ENCODE measurements at places on chromosomes 7 and 10.

DNA sequence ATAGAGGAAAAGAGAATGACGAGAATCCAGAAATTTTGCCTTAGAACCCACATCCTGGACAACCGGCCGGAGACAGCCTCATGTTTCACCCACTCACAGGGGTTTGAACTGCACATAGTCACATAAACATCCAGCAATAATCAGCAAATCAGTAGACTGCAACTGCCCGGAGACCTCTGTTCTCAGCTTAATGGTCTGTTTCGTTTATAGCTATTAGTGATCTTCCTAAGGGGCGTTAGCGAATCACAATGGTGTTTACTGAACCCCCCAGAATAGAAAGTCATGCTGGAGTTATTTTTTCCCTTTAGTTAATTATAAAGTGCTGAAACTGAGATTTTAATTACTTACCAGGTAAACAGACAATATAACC lies 98.4 kb downstream of the SFMBT2 start:
- no peak for DNase-seq

GRCh38 chr10:48456808-48457761 lies 147.8 kb downstream of the ARHGAP22 start:
- no peak for DNase-seq

GRCh38 chr7:156504687-156505545 lies 135.7 kb upstream of the RNF32 start:
- DNase-seq, result no peak

GRCh38 chr7:105974471-105974870 lies 11.4 kb downstream of the CDHR3 start:
- DNase-seq, result no peak

Measured in activated CD8-positive, alpha-beta memory T cell treated with anti-CD3 and anti-CD28 coated beads for 1 hour (primary cell).